HFFc6 (cell line): ENCODE measurements at places on chromosomes 5 and 9.

GRCh38 chr9:38696999-38697398 lies 22.9 kb downstream of the FAM240B start:
- DNase-seq: no peak

DNA sequence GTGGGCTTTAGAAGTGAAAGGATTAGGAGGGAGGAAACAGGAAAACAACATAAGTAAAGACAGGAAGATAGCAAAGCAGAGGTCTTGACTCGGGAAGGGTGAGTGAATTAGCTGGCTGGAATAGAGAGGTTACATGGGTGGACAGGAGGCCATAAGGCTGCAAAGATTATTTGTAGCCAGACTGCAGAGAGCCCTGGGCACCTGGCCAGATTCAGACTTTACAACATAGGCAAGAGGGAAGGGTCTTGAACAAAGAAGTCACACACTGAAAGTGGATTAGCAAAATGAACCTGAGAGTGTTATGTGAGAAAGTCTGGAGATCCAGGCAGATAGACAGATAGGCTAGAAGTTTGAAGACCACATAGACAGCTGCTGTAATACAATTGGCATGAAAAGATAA lies 29.7 kb upstream of the CER1 start:
- no peak for DNase-seq

GRCh38 chr9:117815315-117815714 lies 111.1 kb downstream of the TLR4 start:
- DNase-seq: no peak

GRCh38 chr9:129220771-129221170 lies 42.7 kb upstream of the IER5L start:
- DNase-seq: no peak

DNA sequence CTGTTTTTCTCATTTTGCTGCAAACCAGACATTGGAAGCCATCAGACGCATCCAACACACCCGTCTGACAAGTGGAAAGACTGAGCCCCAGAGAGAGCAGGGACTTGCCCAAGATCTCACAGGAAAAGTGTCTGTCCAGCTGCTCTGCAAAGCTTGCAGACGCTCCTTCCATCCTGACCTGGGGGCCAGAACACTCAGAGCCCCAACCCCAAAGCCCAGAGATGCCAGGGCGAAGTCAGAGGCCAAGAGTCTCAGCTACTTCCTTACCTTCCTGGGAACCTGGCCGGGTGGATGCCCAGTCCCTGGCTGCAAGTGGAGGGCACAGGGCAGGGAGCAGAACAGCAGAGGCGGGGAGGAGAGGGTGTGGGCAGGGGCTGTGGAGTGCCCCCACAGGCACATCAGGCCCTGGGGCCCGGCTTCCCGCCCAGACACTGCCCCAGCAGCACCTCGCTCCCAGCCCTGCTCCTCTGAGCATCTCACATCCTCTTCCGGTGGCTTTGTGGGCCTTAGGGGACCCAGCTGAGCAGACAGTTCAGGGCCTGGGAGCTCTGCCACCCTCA lies 9.7 kb upstream of the RALGDS start:
- no peak for DNase-seq

GRCh38 chr5:123203105-123203800 lies 114.2 kb downstream of the PRDM6 start:
- no peak for DNase-seq

DNA sequence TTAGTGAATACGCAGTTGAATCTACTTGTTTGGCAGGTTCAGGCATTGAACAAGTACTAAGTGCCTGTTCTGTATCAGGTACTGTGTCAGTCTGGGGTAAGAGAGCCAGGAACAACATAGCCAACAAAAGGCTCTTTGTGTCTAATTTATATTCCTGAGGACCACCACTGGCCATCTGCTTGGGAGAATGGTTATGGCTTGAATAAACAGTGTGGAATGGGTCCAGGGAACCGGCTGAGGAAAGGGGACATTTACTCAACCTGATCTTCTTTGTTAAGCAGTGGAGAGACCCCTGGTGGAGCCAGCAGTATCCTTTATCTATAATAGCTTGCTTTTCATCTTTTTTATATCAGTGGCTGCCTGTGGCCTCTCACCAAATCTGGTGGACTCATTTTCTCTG lies 38.6 kb downstream of the EXOSC2 start:
- no peak for DNase-seq

DNA sequence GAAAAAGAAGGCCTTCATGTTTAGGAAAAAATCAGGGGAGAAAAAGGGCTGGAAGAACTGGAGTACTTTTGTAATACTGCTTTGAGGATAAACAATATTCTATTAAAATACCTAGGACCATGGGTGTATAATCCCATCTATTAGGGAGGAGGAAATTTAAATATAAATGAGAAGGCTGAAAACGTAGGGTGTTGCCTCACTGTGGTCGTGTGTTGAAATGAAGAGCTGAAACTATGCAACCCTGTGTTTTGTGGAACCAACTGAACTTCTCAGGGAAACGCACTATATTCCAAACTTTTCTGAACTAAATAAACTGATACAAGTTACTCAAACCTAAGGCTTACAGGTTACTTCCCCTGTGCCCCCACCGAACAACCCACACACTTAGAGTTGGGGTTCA lies 4.5 kb upstream of the CNTLN start:
- no peak for DNase-seq

DNA sequence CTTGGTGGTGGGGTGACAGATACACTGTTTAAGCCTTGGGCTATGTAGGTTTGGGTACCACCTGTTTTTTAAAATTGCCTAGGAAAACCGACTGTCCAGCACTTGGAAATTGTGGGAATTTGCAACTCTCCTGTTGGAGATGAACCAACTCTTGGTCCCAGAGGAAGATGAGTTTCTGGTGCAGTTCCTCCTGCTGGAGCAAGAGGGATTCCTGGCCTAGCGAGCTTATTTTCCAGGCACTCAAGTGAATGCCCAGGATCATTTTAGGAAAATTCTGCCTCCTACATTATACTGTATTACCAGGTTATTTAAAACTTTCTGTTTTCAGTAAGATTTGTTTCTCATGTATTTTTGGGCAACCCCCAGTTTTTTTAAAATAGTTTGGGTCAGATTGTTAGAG lies 33.7 kb downstream of the AP3S1 start:
- DNase-seq: no peak

DNA sequence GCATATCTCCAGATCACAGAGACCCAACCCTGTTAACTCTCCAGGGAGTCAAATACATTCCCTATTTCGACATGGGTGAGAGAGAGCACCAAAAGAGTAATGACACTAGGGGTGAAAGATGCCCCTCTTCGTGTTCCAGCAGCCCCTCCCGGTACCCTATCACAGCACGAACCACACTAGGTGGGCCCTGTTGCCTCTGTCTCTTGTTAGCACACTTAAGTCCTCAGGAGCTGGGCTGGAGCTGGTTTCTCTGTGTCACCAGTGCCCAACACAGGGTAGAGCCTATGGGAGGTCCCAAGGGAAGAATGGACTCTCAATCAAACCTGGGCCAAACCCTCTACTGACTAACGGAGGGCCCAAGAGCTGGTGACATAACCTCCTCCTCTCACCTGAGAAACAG lies 1.2 kb downstream of the CDK20 start:
- no peak for DNase-seq

DNA sequence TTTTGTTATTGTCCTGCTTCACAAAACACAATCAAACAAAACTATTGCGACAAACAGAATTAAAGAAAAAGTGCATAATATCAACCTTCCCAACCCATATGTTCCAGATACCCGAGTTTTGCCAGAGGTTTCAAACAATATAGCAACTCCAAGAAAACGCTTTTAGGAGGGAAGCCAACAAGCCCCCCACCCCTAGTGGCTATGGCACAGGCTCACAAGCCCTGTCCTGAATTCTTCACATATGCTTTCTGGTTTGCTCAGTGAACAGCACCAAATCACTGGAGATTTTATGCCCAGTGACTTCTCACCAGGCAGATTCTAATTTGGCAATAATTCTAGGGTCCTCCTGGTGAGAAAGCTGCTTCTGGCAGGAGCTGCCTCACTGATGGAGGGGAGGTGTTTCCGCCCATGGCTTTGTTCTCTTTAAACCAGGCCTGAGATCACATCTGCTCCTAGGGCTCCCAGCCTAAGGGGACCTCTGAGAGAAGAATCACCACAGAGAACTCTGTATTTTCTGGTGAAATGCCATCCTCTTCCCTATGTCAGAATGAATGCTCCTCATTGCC lies 1982.4 kb downstream of the EFNA5 start:
- DNase-seq: no peak

- DNase-seq: no peak
Observed at GRCh38 chr5:96200641-96201040, 232.4 kb downstream of the PCSK1 start.

DNA sequence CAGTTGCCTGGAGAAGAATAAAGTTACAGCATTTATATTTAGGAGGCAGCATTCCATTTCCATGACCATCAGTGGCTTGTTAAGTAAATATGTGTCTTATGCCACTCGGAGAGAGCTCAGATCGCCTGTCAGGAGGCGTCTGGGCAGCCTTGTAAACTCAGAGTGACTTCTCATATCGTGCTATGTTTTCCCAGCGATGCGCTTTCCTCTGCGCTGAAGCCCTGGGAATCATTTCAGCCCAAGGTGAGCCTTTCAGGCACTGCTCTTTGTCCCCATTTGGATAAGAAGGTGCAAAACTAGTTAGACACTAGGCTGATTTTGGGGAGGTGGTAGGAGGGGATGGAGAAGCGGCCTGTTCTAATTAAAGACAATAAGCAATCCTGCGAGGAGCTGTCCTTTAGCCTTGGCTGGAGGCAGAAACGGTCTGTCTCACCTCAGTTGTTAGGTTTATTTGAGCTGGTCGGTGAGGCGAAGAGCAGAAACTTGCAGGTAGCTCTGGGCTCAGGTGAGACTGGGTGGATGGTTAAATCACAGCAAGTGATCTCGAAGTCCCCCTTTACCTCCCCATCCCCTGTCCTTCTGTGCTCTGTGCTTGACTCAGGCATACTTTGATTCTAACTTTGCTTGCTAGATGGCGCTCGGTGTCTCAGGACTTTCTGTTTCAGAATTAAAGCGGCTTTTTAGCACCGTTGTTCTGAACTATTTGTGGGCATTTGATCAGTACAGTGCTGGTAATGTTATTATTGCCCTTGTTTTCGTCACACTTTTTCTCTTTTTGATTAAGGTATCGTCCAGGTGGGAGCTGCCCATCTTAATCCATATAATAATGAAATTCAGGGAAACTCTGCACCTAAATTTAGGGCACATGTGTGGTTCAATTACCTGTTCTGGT lies 24.6 kb downstream of the NR2F1 start:
- DNase-seq: peak; percentile 61

DNA sequence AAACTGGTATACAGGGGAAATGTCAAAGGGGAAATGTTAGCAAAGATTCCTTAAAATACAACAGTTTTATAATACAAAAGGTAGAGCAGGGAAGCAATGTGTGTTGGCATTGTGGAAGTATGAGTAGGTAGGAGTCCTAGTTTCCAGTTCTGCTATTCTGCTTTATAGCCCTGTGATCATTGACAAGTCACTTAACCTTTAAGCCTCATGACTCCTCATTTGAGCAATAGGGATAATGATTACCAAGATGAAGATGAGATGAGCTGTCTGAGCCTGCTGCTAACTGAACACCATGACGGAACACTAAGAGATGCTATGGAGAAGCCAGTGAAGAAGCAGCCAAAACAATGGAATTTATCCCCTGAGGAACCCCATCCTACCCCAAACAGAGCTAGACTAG lies 251.7 kb downstream of the PAPPA start:
- no peak for DNase-seq

DNA sequence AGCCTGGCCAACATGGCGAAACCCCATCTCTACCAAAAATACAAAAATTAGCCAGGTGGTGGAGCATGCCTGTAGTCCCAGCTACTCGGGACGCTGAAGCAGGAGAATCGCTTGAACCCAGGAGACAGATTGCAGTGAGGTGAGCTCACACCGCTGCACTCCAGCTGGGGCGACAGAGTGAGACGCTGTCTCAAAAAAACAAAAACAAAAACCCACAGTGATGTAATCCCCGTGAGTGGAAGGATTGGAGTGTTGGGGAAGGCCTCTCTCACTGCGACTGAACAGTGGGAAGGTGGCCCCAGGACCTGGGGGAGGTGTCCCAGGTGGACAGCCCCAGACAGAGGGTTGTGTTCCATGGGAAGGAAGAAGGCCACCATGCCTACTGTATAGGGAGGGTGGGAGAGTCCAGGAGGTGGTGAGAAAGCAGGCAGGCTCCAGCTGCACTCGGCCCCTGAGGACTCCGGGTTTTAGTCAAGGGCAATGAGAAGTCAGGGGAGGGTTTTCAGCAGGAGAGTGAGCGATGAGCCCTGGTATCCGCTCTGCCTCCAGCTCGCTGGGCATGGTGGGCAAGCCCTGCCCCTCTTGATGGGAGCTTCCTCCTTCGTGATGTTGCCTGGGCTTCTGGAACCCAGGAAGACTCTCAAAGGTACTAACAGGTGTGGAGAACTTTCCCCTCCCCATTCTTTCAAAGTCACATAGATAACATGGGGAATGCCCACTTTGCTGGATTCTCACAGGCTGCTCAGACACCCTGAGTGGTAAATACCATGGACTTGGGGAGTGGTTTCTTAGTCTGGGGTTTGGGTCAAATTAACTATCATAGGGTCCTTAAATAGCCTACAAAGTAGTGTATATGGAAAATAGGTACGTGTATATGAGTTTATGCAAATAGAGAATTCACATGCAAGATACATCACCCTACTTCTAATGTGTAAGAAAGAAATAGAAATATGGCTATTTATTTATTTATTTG lies 74.7 kb downstream of the PPARGC1B start:
- DNase-seq: no peak

GRCh38 chr5:123696921-123697341 lies 185.0 kb downstream of the CSNK1G3 start:
- peak; percentile 35 for DNase-seq
